Immature natural killer cell (primary cell): ENCODE measurements at places on chromosomes 5 and 9.

GRCh38 chr5:135829179-135829578 is 5.3 kb upstream of the SLC25A48 start:
- DNase-seq = no peak

GRCh38 chr5:493758-494157 is 30.5 kb downstream of the SLC9A3 start:
- no peak for DNase-seq

DNA sequence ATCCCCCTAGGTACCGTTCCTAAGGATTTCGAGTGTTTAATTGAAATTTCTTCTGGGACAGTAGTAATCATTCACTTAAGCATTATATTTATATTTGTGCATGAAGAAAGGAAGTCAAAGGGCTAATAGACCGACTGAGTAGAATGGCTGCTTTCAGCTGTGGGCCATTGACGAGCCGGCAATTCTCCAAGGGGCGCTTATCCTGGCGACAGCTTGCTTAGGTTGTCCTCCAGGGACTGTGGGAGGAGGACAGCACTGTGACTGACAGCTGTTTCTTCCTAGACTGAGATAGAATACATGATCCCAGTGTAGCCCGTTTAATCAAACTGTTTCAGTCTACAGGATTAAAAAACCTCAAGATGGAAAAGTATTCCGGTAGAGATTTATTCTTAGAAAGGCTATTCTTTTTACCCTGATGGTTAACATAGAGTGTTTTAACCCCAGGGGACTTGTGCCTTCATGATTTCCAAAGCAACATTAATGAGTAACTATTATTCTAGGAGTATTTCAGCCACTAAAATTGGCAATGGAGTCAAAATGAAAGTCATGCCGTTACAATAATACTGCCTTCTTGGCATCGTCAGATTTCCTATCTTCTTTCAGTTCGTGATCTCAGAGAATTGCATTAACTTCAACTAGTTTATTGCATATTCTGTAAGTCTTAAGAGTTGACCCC is 943.1 kb upstream of the WWC1 start:
- no peak for DNase-seq

GRCh38 chr9:114314256-114314867 is 8.5 kb upstream of the ORM1 start:
- no peak for DNase-seq

GRCh38 chr5:76372323-76373054 is 30.6 kb upstream of the IQGAP2 start:
- no peak for DNase-seq

DNA sequence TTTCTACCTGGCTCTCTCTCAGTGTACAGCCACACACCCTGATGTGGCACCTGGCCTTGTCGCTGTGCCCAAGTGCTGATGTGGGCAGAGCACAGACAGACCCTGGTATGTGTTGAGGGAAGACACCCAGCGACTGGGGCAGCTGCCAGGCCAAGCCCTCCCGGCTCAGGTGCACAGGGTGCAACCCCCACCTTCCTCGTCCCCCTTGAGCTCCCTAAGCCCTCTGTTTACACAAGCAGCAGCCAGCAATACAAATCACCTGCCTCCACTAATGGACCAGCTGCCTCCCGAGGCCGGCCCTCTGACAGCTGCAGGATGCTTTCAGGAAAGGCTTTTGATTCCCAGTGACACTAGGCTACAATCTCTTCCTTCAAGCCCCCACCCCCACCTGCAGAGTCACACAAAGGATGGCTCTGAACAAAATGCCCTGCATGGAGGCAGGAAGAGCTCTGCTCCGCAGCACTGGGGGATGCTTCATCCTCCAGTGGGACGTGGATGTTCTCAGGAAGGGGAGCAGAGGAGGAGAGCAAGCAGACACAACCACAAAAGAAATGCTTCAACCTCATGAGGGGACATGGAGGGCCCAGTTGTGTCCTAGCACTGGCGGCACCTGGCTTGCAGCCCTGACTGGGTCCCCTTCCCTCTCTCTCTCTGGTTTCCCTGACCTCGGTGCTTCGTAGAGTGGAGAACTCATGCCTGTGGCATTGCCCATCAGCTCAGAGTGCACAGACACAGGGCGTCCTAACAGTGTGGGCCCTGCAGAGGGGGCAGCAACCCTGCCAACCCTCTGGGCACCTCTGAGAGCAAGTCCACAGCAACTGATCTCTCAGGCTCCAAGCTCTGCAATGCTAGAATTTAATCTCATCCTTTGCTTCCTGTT is 140.8 kb downstream of the BARX1 start:
- no peak for DNase-seq

GRCh38 chr5:134136221-134136631 is 21.7 kb downstream of the TCF7 start:
- no peak for DNase-seq

DNA sequence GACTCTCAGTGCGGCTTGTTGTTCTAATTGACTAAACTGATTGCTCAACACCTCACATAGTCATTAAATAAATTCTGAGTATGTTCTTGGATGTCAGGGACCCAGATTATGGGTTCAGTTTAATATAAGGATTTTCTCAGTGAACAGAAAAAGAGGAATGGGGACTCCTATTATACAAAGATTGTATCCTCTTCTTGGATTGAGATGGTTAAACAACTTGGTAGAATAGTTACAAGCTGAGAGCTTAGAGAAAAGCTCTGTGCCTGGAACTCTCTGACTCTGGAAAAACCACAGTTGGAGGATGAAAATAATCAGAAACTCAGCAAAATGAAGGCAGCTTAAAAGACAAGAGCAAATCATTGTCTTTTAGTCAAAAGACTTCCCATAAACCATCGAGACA is 30.5 kb downstream of the ANKRA2 start:
- DNase-seq = no peak

- no peak for DNase-seq
These were observed 830 bp downstream of the PRRC1 start for GRCh38 chr5:127518319-127518621.

GRCh38 chr5:78974601-78975000 is 10.5 kb downstream of the ARSB start:
- DNase-seq = no peak

GRCh38 chr9:98807814-98808195 is 335 bp downstream of the GALNT12 start:
- DNase-seq = no peak

- DNase-seq = peak; percentile 77
These were observed 1.3 kb downstream of the MAP3K1 start for GRCh38 chr5:56816546-56817081.

DNA sequence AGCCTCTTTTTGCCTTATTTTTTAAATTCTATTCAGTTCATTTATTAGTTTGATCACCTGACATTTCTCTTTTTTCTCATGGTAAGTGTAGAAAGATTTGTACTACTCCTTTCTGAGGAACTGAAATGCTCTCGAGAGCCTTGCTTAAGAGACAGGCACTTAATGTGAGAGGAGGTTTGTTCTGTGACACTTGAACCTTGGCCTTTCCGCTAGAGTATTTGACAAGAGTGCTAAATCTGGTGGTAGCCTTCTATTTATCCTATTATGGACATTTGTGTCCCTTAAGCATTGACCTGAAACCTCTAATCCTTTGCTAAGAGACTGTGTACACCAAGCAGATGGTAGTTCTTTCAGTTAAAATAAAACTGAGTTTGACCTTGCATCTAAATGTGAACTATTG is 805.0 kb upstream of the PTPRD start:
- DNase-seq = no peak

GRCh38 chr9:17793713-17794622 is 215.1 kb downstream of the SH3GL2 start:
- no peak for DNase-seq

DNA sequence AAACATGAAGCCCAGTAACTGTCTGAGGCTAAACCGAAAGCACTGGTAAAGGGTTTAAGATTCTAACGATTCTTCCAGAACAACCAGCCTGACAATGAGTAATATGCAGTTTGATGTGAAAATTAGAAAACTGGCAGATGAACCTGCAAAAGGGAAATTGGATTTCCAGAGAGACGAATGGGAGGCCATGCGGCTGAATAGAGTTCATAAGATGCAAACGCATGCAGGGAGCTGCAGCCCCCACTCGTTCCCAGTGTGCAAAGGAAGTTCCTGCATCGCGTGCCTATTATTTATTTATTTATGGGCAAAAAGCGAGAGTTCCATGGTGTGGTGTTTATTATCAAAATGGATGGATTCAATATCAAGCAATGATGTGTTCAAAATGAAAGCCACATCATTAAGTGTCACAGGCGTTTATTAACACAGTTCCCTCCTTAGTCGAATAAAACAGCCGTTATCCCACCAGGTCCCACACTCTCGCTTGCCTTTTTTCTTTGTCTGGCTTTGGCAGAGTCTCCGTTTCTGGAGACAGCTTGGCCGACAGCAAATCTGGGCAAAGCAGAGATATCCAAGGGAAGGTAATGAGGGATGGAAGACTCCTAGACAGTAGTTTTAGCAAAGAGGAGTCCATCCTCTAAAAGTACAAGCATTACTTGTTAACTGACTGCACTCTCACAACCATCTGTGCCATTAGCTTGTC is 451.4 kb downstream of the KDM4C start:
- no peak for DNase-seq

- DNase-seq = no peak
These were observed 24.8 kb downstream of the ANXA1 start for GRCh38 chr9:73176450-73176875.

DNA sequence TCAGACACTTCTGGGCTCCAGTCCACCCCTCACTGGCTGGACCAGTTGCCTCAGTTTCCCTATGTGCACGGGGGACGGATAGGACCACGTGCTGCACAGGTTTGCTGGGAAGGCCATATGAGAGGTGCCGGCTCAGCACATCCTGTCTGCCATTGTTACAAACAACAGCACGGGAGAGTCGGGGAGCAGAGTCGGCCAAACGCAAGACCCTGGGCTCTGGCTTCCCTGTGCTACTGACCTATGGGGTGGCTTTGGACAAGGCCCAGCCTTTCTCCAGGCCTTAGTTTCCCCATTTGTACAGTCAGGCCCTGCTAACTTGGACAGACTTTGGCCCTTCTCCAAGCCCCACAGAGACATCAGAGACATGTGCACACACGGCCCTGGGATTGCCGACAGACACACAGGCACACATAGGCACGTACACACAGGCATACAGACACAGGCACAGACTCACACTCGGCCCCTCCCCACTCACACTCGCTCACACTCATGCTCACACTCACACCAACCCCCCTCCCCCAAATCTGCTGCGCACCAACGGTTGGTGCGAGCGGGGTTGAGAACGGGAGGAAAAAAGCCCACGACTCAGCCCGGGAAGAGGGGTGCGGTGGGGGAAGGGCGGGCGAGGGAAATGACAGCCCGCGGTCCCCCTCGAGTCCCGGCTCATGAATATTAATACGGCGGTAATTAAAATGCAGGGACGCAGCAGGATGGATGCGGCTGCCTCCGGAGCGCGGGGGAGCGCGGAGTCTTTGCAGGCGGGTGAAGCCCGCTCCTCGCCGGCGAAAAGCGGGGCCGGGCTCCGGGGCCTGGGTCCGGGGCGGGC is 133.0 kb downstream of the C9orf50 start:
- DNase-seq = no peak

- DNase-seq = no peak
These were observed 1791.8 kb upstream of the WWC1 start for GRCh38 chr5:166499447-166500240.
